ENCODE measurements at places on chromosomes 11 and 22.

GRCh38 chr11:74123008-74123448 lies 47.8 kb downstream of the C2CD3 start:
- DNase-seq, result no peak

DNA sequence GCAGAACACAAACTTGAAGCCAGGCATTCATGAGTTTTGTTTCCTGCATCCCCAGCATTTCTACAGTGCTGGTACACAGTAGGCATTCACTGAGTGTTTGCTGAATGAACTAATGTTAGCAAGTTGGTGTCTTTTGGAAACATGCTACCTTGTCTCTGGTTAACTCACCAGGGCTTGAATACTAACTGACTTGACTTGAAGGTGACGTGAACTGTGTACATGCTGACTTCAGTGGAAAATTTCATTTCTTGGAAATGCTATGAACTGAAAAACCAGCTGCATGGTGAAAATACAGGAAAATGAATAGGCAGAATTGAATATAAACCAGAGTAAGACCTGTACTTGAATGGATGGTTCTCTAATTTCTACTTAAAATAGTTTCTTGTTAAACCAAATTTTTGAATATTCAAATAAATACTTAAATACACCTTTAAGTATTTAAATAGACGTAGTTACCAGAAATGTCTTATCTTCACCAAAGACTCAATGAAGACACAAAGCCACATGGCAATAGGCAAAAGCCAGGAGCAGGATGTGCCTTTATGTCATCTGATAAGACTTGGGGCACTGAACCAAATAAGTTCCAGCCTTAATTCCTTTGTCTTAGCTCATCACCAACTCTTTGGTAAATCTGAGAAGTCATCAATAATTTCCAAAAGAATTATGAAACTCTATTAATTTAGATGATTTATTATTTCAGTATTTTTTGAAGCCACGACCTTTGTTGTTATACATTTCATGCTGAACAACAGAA lies 39.7 kb upstream of the POU2AF2 start:
- DNase-seq, result no peak

DNA sequence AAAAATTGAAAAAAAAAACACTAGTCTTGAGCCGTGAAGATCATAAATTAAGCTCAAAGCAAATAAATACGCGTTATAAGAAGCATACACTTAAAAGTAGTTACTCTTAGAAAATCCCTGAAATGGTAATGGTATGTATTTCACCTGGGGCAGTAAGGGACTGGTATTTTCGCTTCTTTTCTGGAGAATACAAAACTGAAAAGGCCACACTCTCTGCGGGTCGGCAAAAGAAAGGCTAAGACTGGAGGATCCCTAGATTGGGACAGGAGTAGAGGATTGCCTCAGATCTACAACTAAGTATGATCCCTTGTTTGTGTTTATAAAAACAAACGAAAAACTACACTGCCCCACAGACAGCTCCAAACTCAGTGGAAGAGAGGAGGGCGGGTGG lies 617 bp downstream of the TSG101 start:
- DNase-seq, result no peak

- DNase-seq, result no peak
Observed at GRCh38 chr11:96013461-96014213, 89.7 kb upstream of the MTMR2 start.

All from spinal cord (tissue), 10 donors.